Stimulated activated CD4-positive, alpha-beta T cell treated with anti-CD3 and anti-CD28 coated beads, TNF-alpha, amount 100 ng/mL, for 1 hour (primary cell): ENCODE measurements at places on chromosomes 4 and X.

DNA sequence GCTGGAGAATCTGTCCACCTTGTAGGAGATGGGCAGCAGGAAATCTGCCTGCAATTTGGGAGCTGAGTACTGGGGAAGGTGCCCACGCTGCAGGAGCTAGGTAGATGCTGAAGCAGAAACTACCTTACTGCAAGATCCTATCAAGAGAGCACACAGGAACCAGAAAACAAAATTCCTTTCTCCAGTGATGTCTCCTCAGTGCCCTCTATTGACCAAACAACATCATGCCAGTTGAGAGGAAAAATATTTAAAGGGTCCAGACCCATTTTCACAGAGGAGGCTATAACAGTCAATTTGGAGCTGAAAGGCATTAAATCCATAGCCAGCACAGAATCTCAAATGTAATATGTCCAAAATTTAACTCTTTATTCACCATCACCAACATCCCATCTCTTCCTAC, 406.8 kb downstream of the SLITRK2 start:
- DNase-seq, result no peak

DNA sequence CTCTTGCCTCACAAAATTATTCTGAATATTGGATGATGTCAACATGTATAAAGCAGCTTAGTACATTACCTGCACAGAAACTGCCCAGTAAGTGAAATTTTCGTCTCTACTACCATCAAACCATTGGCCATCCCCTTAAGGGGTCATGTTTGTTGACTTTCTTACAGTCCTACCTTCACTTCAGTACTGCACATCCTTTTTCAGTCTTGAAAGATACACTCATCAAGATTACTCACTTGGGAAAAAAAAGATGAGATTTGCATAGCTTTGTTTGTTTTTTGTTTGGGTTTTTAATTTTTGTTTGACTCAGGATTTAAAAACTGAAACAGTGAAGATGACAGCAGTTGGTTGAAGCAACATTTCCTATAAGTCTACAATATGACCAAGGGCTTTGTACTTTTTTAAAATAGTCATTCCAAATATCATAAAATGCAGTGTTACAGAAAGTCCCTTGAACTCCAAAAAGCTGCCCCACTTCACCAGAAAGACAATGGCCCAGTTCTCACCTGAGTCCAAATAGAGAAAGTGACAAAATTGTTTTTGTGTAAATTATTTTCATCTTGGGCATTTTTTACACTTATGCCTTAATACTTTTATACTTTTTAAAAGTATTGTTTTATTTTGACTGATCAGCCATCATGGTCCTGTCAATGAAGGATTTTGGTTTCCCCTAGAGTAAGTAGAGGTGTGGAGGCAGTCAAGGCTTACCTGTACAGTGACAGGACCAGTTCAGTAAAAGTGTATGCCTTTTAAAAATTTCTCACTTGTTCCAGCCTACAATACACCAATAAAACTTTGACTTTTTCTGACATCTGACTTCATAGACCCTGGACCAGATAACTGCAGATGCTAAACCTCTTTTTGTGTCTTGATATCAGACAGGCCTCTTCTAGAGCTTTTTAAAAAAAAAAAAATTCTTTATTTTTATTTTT, 59.7 kb upstream of the EDA2R start:
- DNase-seq, result no peak

DNA sequence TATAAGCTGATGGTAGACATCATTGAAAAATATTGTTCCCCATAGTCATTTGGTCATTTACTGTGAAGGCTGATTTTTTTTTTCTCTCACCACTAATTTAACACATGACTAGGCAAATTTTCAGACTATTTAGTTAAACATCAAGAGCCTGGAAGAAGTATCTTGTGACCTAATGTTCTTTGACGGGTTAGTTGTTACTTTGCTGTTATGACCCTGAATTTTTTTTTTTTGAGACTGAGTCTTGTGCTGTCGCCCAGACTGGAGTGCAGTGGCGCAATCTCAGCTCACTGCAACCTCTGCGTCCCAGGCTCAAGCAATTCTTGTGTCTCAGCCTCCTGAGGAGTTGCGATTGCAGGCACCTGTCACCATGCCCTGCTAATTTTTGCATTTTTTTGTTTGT, 67.0 kb downstream of the HPF1 start:
- DNase-seq, result no peak

GRCh38 chrX:107851215-107851614, 25.5 kb downstream of the MID2 start:
- DNase-seq, result no peak

DNA sequence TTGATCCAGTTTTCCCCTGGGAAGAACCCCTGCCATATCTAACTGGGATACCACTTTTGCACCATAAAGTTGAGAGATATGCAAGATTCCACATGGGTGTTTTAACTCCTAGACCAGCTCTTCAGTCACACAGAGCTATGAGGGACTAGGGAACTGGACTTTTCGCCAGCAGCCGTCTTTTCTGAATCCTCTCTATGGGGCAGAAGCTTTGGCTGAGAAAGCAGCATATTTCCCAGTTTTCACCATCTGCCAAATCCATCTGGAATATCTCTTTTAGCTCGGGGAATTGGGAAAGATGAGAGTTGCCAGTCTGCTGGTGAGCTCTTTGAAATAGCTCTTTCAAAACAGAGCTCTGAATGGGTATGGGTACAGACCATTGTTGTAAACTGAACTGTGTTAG, 20.9 kb downstream of the APOOL start:
- DNase-seq, result no peak

DNA sequence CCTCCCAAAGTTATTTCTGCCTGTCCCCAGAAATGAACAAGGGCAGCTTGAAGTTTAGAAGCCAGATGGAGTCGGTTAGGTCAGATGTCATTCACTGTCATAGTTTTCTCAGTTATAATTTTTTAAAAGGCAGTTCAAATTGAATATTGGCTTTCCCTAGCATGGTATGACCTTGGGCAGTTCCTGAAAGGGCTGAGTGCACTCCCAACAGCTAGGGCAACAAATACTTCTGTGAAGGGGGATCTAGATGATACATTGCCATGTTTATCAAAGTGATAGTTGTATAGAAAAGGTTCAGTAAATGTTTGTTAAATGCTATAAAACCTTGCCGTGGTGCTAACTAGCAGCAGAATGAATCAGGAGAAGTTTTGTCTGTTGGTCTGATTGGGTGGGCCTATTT, 938.1 kb upstream of the GRIA3 start:
- no peak for DNase-seq
